ENCODE measurements at places on chromosomes 6 and 20. TPM values are rescaled to one million over a fixed set of nuclear protein-coding genes. Genes with fewer than 3 reads are reported as not detected.

DNA sequence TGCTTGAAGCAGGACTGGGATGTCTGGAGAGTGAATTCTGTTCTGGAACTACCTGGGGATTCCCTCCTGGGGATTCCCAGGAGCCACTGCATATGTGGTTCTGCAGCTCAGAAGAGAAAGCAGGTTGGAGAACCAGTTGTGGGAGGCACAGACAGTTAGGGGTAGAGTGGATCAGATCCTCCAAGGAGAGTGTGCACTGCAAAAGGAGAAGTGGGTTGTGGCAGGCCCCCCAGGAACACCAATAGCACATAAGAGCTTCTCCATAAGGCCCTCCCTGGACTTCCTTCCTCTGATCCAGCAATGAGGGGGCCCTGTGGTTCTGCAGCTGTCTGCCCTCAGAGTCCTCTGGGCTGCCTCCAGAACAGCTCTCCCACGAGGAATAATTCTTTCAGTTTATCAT lies 369.2 kb upstream of the CNR1 start:
- DNase-seq = no peak

DNA sequence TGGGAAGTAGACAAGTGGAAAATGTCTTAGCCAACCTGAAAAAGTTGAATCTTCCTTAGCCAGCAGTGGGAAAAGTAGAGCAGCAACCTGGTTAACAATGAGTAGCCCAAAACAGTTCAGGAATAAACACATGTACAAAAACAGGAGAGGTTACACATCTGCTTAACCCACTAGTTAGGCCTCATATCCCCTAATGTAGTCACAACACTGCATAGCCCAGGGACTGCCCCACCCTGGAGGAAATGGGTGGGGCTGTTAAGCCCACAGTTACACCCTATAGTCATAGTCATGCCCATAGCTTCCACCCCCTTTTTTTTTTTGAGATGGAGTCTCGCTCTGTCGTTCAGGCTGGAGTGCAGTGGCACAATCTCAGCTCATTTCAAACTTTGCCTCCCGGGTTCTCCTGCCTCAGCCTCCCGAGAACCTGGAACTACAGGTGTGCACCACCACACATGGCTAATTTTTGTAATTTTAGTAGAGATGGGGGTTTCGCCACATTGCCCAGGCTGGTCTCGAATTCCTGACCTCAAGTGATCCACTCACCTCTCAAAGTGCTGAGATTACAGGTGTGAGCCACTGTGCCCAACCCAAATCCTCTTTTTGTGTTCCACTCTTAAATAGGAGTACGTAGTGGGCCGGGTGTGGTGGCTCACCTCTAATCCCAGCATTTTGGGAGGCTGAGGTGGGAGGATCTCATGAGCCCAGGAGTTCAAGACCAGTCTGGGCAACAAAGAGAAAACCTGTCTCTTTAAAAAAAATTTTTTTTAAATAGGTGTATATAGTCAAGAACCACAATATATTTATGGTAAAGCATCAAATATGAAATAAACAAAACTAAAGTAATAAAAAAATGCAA lies 24.5 kb downstream of the ILRUN start:
- DNase-seq = no peak

GRCh38 chr20:58229198-58229798 lies 845 bp upstream of the ANKRD60 start:
- no peak for DNase-seq

DNA sequence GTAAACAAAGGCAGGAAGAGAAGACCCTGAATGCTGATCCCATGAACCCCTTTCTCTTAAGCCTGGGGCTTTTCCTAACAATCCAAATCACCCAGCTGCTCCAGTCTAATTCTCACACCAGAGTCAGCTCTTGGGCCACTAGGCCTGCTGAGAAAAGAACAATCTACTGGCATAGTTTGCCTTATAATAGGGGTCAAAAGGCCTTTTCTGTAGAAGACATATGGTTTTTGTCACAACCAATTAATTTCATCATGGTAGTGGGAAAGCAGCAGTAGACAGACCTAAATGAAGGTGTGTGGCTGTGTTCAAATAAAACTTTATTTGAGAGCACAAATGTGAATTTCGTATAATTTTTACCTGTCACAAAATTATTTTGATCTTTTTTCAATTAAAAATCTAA lies 994.7 kb upstream of the EPHA7 start:
- no peak for DNase-seq

- DNase-seq = no peak
Measured at GRCh38 chr6:103723438-103724322, 1136.0 kb downstream of the HACE1 start.

- DNase-seq = no peak
Measured at GRCh38 chr6:90868256-90868655, 281.4 kb upstream of the MAP3K7 start.

DNA sequence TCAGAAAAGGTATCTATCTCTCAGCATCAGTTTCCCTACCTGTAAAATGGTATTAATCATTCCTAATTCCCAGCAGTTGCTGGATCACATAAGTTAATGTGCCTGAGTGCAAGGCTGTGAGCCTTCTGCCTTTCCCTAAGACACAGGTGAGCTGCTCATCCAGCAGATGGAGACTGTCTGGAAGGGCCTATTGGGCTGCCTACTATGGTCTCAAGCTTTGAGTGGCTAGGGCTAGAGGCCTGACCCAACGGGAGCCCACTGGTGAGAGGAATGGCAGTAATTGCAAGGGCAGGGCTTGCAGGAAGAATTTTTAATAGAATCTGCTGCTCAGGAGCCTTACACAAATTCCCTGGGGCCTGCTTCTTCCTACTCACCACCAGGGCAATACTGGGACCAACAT lies 4.3 kb downstream of the KHDC1 start:
- no peak for DNase-seq

- DNase-seq = no peak
Measured at GRCh38 chr6:34580707-34581560, 24.8 kb upstream of the SPDEF start.

DNA sequence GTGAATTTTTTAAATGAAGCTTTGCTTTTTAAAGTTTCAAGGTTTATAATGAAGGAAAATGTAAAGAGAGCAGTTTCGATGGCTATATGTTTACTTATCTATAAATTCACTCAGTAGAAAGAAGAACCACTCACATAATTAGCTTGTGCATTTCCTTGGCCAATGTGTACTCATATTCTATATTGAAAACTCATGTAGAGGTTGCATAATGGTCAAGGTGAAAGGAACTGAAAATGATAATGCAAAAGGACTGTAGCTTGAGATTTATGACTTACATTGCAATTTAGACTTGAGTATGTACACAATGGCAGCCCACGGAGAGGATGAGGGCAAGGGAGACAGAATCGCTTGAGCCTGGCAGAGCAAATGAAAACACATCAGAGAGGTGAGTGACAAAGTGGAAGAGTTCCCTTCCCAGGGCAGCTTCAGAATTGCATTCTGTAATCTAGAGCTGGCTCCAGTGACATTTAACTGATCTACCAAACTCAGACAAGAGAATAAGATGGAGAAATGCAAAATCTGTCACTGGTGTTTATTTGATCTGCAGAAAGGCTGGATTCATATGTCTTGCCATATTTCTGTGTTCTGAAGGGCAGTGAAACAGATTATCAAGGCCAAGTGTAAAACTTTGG lies 191.8 kb downstream of the TMEM200A start:
- no peak for DNase-seq

DNA sequence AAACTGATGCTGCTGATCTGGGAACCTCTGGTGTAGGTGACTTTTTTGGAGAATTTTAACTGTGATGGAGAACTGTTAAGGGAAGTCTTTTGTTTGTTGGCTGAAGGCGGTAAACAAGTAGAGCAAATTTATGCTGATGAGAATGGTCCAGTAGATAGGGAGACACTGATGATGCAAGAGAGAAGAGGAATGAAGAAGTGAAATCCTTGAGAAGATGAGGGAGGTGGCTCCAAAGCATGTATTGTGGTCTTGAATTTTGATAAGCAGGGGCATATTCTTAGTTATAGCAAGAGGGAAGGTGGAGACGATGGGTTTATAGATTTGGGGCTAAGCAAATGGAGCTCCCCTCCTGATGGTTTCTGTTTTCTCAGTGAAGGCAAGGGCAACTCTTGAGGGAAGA lies 22.0 kb downstream of the MAPK14 start:
- no peak for DNase-seq

DNA sequence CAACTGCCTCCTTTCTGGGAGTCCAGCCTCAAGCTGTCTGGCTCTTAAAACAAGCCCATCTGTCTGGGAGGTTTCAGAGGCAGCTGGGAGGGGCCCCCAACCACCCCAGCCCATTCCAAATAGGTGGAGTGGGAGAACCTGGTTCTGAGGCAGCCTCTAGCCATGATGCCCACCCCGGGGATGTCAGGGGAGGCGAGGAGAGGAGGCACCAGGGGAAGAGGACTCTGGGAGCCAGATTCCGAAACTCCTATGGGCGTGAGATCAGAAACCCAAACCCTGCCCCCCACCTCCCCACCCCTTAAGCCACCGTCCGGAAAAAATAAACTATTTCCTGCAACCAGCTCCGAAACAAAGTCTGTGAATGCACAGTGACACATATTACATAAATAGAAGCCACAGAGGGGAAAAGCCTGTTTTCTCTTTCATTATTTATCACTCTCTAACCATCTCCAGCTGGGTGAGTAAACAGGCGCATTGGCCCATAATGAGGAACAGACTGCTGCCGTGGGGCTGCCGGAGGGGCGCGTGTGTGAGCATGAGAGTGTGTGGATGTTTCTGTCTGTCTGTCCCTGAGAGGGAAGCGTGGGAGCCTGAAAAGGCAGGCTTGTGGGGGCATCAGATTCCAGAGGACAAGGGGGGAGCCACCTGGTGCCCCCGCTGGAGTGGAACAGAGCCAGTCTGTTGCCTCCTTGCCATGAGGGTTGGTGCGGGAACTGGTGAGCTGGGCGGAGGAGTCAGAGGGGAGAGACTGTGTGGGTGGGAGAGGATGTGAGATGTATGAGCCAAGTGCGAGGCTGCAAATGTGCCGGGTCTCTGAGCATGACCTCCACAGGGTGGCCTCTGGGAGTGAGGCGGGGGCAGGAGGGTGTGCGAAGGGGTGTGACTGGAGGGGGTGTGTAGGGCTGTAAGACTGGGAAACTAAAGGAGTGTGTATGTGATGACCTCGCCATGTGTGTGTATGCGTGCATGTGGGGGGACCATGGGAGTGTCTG lies 14.3 kb upstream of the FOXP4 start:
- DNase-seq = no peak

GRCh38 chr20:37986873-37987601 lies 46.2 kb downstream of the TTI1 start:
- peak; percentile 98 for DNase-seq

DNA sequence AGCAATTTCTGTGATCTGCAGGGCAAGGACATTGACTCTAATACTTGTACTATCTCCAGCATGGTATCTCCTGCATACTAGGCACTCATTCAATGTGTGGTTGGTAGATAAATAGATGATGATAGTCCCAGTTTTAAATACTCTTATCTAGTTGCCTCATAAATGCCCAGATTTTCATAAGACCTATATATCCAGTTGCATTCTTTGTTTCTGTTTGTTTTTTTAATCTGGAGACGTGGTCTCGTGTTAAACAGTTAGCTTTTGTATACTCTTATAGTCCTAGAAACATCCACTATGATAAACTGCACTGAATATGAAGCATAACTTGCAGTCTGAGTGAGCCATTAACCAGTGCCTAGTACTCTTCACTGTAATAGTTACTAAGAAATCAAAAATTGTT lies 35.5 kb upstream of the SUMO4 start:
- DNase-seq = no peak

DNA sequence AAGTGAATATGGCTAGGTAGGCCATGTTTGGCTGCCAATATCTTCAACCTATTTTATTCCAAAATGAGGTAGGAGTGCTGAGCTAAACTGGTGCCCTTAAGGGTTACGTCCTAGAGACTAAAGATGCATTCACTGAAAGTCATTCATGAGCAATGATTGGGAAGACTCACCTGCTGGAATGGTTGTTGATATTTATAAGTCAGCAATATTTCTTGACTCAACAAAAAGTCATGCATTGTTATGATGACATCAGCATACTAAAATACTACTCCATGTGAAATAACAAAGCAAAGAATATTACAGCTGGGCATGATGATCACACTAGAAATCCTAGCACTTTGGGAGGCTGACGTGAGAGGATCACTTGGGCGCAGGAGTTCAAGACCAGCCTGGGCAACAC lies 17.6 kb upstream of the NUP153 start:
- no peak for DNase-seq

DNA sequence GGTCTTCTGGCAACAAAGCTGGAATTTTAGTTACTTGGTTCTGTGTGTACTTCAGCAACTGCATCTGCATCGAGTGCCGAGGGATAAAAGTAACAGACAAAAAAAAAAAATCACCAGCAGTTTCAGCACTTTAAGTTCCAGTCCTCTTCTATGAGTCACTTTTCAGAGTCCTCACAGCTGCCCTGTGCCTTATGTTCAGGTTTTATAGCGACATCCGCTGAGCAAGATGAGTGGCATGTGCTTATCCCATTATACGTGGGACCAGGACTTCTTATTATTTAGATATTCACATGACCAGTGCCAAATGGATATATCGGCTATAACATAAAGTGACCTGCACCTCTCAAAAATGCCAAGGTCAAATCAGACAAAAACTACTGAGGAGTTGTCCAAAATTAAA lies 242.9 kb downstream of the FOXA2 start:
- DNase-seq = no peak

- DNase-seq = no peak
Measured at GRCh38 chr6:143286251-143286795, 164.2 kb downstream of the ADAT2 start.

GRCh38 chr6:5457041-5457440 lies 195.7 kb downstream of the FARS2 start:
- peak; percentile 83 for DNase-seq

The BLCAP gene
- 583 TPM for total RNA-seq

The WDR46 gene
- 51.4 TPM for total RNA-seq

The TINAG gene
- total RNA-seq = 0.78 TPM

The CDH4 gene
- total RNA-seq = 1.2 TPM

The MEI4 gene
- total RNA-seq = not detected

The MATN4 gene
- total RNA-seq = not detected

The BMP7 gene
- not detected for total RNA-seq

The CENPW gene
- 1.6 TPM for total RNA-seq

The RBPJL gene
- total RNA-seq = not detected

The TNFRSF6B gene
- 4.8 TPM for total RNA-seq

The RFX6 gene
- total RNA-seq = not detected

The GPR6 gene
- not detected for total RNA-seq

The RTEL1 gene
- total RNA-seq = 2.4 TPM

The EPHA7 gene
- 0.10 TPM for total RNA-seq

Measured in gastrocnemius medialis (tissue), 4 donors.